ENCODE measurements at places on chromosomes 5 and 9.
A peak's percentile ranks its signal among the peaks of the same experiment; 100 is the strongest.

- DNase-seq: no peak
Measured at GRCh38 chr9:109238655-109239054, 71.6 kb upstream of the FRRS1L start.

DNA sequence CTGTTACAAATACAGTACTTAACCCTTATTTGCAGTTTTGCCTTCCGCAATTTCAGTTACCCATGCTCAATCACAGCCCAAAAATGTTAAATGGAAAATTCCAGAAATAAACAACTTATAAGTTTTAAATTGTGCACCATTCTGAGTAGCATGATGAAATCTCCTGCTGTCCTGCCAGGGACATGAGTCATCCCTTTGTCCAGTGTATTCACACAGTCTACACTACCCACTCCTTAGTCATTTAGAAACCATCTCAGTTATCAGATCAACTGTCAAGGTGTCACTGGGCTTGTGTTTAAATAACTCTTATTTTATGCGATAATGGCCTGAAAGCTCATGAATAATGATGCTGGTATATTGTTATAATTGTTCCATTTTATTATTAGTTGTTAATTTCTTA lies 95.8 kb downstream of the PLCXD3 start:
- DNase-seq: no peak

- DNase-seq: no peak
Measured at GRCh38 chr9:70218767-70219166, 40.0 kb upstream of the SMC5 start.

DNA sequence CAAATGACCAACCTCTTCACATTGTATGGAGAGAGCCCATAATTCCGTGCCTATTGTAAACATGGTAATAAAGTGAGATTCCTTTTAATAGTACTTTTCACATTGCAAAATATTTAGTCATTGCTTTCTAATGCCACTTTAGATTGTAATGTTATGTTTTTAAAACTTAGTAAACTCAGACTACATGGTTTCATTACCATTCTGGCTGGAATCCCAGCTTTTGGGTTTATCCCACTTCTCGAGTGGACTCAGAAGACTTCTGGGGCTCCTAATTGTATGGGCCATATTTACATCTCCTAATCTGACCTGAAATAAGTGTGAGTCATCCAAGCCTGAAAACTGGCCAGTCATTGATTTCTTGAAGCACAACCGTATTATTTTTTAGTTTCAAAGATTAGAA lies 217.6 kb downstream of the CAAP1 start:
- no peak for DNase-seq

DNA sequence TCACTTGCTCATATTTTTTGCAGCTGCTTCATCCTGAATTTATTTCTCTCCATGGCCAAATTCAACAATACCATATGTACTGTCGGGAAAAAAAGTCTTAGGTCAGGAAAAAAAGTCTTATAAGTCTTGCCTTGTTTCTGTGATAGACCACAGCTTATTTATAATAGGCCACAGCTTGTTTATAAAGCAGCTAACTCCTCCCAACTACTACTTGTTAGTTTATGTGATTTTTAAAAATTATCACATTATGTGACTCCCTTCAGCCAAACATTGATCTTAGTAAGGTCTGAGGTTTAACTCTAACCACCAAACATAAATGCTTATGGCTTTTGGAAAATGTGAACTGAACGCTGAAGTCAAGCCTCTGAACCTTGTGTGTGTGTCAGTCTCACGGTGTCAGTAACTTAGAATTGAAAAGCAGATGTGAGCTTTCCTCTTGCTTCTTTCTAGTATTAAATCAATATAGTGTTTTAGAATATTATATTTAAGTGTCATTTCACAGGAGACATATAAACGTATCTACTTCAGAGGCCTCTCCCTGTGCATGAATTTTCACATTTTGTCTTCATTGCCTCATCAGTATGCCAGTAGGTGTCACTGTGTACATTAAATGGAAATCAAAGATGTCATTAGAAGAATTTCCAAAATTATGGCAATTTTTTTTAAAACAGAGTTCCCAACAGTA lies 51.3 kb downstream of the SNX24 start:
- peak; percentile 34 for DNase-seq

GRCh38 chr5:95664204-95664786 lies 17.7 kb downstream of the RFESD start:
- DNase-seq: peak; percentile 56

DNA sequence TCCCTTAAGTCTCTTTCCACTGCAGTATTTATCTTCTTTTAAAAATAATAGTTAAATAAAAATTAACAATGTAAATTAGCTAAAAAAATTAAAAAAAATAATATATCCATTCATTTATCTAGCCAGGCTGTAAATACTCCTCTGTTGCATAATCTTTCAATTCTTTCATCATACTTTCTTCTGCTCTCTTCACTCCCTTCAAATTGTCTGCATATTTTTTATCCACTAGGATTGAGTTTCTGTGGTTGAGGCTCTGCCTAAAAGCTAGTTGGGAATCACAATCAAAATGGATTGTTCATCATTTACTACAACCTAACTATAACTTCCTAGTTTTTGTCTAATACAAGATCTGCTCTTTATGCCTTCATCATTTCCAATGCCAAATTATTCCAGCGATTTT lies 182.2 kb downstream of the PDE4D start:
- no peak for DNase-seq

DNA sequence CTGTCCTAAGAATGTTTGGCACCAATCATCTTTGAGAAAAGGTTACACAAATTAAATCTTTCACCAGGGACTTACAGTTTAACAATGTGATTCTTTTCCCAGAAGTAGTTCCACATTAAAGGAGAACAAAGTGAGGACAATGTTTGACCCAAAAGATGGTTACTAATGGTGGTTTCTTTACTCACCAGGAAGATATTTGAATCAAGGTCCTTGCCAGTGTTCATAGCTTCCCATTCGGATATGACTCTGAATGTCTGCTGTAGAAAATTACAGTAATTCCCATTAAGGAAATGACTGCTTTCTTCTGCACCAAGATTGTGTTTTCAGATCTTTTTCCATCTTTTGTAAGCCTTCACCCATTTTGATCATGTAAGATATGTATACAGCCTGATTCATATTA lies 114.6 kb upstream of the ADAMTSL1 start:
- DNase-seq: no peak

DNA sequence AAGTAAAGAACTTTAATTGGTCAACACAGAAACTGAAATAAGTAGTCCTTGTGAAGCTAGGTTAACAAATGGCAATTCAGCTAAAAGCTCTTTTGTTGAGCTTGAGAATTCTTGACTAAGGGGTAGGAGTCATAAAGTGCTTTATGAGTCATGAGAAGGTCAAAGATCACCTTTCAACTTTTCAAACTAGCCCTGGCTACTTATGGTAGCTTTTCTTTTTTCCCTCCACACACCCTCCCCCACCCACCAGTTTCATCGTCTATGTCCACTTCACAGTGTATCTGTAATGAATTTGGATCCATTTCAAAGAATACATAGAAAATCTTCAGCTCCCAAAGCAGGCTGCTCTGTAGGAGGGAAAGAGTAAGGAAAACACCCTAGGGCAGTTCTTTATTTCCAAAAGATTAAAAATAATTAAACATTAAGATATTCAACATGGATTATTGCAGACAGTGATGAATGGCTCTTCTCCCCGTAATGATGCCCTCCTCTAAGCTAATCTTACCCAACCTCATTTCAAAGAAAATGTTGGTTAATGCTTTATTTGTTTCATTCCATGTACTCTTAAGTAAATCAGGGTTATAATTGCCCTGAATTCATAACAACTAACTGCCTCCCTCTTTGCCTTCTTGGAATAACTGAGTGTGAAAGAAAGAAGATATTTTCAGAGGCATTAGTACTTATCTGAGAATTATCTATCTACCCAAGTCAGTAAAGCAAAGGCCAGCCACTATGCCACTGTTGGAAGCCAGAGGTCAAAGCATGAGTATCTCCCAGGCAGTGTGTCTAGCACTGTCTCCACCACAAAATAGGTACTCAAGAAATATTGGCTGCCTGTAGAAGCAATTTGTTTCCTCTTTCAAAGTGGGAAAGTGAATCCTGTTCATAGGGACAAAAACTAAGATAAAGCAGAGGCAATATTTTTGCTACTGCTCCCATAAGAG lies 290.6 kb downstream of the PIK3R1 start:
- DNase-seq: no peak

GRCh38 chr5:133962131-133962530 lies 6.3 kb downstream of the C5orf15 start:
- DNase-seq: no peak

GRCh38 chr5:90680921-90681563 lies 122.4 kb downstream of the ADGRV1 start:
- no peak for DNase-seq

DNA sequence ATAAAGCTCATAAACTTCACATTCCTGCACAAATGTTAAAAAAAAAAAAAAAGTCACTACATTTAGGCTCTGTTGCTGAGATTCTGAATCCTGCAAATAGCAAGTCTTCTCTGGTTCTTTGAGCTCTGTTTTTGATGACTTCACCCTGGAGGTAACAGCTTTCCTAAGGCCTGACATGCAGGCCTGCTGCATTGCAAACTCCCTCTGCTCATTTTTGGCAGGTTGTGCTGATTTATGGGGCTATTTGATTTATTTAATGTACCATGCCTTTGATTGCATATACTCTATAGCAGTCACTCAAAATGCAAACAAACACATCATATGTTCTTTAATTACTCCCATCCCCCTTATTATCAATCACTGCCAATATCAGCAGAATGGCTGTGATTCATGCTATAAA lies 416.1 kb upstream of the IZUMO3 start:
- no peak for DNase-seq

GRCh38 chr5:17132444-17133083 lies 84.9 kb upstream of the BASP1 start:
- DNase-seq: peak; percentile 68

GRCh38 chr5:143245929-143246561 lies 157.4 kb downstream of the NR3C1 start:
- DNase-seq: no peak

- DNase-seq: no peak
Measured at GRCh38 chr5:1207555-1207954, 6.2 kb downstream of the SLC6A19 start.

DNA sequence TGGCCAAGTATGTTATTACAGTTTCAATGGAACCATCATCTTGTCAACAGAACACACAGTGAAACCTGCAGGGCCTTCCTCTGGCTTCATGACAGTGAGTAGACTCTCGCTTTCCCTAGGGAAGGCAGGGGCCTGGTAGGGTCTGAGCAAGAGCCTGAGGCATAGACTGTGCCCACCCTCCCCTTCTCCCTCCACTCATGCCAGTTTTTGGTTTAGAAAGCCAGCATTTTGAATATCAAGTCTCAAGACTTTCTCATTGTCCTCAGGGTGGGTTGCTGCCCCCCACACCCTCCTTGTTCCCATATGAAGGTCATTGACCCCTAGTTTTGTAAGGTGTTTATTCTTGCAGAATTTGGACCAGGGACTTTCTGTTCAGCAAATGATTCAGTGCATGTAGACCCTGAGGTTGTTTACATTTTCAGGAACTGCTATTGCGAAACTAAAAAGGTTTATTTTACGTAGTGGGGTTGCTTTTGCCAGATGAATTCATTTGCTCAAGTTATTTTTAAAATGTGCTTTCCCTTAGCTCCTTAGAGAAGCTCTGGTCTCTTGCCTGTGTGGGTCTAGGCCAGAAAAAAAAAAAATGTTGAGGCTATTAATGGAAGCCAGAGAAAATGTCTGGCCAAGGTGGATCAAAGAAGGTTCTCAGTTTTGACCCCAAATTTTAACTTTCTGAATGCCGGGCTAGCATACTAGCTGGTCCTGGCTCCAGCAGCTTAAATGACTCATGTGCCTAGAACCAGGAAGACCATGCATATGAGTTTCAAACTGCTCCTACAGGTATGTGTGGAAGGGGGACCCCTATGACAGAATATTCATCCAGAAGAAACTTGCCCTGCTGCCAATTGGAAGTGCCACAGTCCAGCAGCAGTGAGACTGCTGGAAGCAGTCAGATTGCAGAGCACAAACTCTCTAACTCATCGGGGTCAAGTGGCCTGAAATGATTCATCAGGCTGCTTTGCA lies 10.1 kb upstream of the MOB3B start:
- DNase-seq: peak; percentile 56

- peak; percentile 80 for DNase-seq
Measured at GRCh38 chr5:173808079-173808808, 79.9 kb upstream of the CPEB4 start.

DNA sequence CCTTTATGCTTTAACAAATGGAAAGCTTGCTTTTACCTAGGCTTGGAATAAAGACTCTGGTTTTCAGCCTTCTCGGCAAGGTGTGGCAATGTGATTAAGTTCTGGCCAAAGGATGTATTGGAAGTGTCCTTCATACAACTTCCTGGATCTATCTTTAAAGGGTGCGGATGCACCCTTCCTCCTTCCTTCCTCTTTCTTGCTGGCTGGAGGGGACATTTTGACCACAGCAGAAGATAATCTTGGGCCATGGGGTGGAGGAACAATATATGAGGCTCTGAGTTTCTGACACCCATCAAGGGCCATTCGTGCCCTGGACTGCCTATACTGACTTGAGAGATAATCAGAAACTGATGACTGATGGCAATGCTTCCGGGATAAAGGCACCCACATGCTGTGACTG lies 145.7 kb downstream of the ACER2 start:
- no peak for DNase-seq

GRCh38 chr9:123749580-123750202 lies 180.2 kb downstream of the DENND1A start:
- DNase-seq: peak; percentile 75

DNA sequence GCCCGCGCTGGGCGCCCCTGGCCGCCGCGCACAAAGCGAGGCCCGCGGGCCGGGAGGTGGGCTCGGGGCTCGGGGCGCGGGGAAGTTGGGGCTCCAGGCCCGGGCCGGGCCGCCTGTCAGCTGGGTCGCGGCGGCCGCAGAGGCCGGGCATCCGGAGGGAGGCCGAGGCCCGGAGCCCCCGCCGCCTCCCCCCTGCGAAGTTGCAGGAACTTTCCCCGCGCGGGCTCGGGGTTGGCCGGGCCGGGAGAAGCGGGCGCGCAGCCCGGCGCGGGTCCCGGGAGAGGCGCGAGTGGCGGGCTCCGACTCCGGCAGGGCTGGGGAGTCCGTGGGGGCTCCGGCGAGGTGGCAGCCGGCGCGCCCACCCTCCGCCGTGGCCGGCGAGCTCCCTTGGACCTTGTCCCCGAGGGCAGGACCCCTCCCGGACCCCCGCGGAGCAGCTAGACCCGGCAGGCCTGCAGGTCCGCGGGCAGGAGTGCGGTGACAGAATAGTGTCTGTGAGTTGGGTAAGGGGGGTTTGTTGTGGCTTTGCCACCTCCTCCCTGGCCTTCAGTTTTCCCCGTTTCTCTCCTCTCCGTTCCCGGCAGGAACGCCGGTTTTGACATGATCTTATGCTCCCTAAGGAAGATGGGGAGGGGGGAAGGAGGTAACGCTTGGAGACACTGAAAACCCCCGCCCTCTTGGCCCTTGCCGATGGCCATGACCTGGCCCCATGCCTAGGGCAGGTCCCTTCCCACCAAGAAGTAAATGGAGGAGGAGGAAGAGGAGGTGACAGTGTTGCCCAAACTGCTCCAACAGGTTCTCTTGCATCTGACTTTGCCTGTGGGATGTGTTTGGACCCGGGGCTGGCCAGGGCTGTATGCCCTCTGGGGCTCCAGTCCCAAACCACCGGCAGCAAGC lies 942 bp downstream of the PHF2 start:
- DNase-seq: peak; percentile 34

GRCh38 chr5:110371725-110372041 lies 354.8 kb downstream of the TMEM232 start:
- DNase-seq: peak; percentile 28

Measured in suppressor macrophage treated with lipopolysaccharide for 4 hours (primary cell).